ENCODE measurements at places on chromosomes 2 and 18.

- no peak for DNase-seq
Measured at GRCh38 chr2:14756122-14756541, 123.6 kb downstream of the LRATD1 start.

- peak; percentile 55 for DNase-seq
Measured at GRCh38 chr2:240556553-240557100, 1.2 kb downstream of the ANKMY1 start.

DNA sequence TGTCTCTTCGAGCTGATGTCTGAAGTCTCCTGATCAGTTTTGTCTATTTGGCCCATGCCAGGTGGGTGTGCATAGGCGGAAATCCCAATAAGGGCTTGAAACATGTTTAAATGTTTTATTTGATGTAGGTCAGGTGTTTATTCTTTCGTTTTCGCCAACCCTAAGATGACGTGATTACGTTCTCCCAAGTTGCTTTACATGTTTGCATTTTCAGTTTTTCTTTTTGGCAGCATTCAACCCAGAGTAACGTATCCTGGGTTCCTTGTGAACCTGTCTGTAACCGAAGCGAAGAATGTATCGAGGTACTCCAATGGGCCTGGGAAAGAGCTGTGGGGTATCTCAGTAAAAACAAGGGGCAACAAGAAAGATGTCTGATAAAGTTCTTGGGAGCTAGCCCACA lies 3.1 kb downstream of the ALPK2 start:
- no peak for DNase-seq

DNA sequence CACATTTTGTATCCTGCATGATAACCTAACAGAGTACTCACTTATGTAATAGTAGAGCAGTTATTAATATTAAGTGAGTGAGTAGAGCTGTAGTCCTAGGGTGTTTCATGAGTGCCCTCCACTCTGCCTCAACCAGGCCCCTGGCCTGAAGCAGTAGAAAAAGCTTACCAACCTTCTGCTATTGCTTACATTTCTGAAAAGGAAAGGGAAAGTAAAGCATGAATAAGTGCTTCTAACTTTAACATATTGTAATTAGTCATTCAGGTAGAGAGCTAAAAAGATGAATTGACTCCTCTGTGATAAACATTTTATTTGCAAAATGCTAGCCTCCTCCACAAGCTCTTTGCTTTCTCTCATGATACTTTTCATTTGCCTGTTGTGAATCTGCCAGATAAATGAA lies 94.7 kb upstream of the RPE start:
- DNase-seq, result no peak

GRCh38 chr2:219542931-219543595 lies 546 bp downstream of the CHPF start:
- no peak for DNase-seq

- no peak for DNase-seq
Measured at GRCh38 chr2:25065768-25066167, 23.9 kb downstream of the EFR3B start.

DNA sequence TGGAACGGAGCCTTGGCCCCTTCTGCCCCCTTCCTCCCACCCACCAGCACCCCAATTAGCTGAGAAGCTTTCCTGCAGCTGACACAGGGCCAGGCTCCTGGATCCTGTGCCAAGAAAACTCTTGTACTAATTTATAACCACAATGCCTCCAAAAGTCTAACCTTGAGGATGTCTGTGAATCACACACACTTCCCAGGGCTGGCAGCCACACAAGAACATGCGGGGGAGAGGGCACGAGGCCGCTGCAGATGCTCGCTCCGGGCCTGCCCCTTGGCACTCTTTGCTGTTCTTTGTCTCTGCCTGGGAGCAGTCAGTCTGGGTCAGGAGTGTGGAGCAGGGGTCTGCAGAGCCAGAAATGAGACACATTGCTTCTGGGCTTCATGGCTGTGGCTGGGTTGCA lies 62.7 kb upstream of the KIF5C start:
- no peak for DNase-seq

DNA sequence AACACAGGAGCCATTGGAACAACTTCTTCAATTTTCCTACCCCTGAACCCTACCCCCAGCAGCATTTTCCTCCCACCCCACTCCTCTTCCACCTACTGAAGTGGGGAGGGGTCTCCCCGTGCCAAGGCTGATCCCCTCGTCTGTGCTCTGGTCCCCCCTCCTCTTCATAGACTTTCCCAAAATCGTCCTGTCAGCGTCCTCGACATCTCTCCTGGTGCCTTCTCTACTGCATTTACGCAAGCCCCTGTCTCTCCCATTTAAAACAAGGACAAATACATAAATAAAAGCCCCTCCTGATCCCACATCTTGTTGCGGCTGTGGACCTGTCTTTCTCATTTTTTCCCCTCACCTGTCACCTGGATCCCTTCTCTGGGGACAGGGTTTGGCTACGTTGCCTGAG lies 42.2 kb downstream of the EMX1 start:
- DNase-seq, result no peak

- DNase-seq, result no peak
Measured at GRCh38 chr2:43105586-43106558, 120.5 kb downstream of the ZFP36L2 start.

DNA sequence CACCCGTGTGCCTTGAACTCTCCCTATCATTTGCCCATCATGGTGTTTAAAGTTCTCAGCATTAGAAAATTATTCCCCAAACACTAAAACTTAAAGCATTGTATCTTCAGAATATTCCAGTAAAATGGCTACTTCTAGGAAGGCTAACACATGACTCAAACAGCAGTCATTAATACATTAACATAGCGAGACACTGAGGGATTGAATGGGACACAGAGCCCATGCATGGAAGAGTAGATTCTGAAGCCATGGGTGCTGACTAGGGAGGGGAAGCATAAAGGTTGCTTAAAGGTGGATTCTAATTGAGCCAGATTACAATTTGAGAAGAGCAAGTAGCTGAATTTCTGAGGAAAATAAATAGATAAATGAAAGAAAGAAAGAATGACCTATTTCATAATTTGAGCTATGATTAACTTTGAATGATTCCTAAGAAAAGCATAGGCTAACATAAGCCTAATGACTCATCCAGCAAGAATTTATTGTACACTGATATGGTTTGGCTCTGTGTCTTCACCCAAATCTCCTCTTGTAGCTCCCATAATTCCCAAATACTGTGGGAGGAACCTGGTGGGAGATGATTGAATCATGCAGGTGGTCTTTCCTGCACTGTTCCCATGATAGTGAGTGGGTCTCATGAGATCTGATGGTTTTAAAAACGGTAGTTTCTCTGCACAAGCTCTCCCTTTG lies 79.8 kb upstream of the PIK3C3 start:
- no peak for DNase-seq

DNA sequence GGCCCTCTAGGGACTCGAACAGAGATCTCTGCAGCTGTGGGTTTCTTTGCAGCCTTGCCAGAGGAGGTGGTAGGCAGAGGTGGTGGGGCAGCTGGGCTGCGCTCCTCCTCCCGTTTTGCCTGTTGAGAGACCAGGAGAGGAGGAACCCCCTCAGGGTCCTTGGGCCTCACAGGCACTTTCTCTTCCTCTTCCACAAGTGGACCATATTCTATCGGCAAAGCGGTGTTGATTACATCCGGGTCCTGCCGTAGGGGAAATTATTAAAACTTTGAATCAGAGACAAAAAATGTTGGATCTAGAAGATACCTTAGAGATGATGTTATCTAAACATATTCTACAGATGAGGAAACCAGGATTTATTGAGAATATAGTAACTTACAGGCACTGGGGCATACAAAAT lies 78.5 kb downstream of the CLIP4 start:
- no peak for DNase-seq

DNA sequence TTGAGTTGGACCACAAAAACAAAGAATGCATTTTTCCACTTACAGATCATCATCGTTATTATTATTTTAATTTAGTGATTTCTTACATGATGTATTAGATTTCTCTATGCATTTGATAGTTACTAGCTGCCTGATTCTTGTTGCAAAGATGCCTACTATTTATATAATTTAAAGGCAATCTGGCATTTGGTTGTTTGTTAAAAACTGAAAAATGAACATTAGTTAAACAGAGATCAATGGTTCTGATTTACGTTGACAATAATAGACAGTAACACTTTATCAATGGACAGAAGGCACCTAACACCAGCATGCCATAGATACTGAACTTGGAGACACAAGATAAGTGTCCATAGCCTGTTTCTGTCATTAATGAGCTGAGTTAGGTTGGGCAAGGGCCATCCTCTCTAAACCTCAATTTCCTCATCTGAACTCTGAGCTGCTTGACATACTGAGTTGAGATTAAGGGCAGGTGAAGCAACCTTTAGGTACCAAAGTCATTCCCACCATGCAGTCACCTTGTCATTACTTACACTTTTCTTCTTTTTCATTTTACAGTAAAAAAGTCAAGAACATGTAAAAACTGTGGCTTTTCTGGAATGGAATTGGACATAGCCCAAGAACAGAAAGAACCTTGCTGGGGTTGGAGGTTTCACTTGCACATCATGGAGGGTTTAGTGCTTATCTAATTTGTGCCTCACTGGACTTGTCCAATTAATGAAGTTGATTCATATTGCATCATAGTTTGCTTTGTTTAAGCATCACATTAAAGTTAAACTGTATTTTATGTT lies 3.1 kb downstream of the CCL20 start:
- no peak for DNase-seq

- DNase-seq, result no peak
Measured at GRCh38 chr2:203688798-203689197, 17.6 kb upstream of the CD28 start.

GRCh38 chr2:239548451-239548871 lies 147.6 kb upstream of the HDAC4 start:
- DNase-seq, result no peak

DNA sequence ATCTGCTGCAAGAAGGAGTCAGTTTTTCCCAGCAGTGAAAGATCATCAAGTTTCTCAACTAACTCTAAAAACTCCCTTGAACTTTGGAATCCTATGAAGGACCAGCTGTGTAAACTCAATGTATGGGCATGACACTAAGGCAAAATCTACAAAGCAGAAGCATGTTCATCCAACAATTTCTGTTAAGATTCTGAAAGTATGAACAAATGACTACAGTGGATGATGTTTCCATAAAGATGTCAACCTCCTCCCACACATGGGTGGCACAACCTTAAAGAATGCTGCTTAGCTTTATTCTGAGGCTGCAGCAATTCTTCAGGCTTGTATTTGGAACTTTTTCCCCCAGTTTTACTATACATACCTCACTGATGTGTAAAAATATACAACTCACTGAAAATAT lies 47.2 kb downstream of the WDR33 start:
- no peak for DNase-seq

- peak; percentile 19 for DNase-seq
Measured at GRCh38 chr2:218405746-218406208, 6.1 kb downstream of the CTDSP1 start.

DNA sequence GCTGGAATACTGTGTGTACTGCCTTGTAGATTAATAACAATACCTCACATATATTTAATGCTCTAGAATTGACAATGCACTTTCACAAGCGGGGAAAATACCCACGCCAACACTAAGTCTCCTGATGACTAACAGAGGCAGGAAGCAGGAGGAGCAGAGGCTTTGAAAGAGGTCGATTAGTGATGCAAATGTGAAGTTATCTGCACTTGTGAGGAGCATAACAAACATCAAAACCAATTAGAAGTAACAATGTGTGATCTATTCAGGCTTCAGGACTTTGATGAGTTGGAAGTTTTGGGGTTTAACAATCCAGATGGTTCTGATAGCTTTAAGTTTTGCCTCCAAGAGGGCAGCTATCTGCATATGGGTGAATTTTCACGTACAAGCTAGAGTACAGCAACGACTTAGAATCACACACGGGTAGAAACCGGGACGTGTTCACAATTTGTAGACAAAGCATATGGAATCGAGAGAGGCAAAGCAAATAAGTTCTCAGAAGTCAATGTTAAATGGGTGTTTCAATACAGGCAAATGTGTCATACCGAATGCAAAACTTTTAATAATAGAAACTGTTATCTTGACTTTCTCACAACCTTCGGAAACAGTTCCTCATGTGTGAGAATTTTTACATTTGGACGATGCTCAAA lies 114.5 kb downstream of the METTL8 start:
- DNase-seq, result no peak

DNA sequence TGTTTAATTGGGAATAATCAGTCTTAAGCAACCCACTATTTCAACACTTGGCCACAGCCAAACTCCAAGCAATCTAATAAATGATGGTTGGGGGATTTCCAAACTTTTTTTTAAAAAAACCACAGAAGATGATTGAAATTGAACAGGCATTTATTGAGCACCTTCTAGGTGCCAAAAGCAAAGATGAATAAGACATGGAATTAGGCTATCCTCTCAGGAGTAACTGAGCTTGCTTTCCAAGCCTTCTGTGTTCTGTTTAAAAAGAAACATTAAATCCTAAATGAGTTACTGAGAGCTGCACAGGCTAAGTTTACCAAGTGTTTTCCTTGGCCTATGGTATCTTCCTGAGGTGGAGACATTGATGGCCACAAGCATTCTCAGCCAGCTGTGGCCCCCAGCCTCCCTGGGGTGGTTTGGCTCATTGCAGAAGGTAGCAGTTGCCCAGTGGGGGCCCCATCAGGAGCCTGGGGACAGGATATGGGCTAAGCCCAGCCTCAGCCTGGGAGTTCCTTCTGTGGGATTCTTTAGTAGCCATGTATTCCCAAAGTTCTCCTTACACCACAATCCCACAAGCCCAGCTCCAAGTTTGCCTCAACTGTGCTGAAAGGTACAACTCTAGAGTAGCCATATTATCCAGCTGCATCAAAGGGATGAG lies 174.3 kb downstream of the C1D start:
- no peak for DNase-seq

DNA sequence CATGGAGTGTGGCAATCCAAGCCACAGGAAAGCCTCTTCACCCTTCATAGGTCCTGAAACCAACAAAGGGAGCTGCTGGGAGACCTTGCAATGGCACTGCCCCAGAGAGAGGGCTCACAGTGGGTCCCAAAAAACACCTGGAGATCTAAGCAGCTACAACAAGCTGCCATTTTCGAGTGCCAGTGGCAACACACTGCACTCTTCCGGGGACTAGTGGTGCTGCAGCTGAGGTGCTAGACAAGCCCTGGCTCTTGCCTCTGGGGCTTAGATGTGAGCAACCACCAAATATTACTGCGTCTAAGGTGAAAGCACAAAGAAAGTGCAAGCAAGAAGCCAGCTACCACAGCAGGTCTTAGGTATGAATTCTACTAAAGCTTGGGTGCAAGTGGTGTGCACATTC lies 192.9 kb downstream of the NOL4 start:
- DNase-seq, result no peak

GRCh38 chr18:21760321-21760720 lies 19.7 kb downstream of the MIB1 start:
- no peak for DNase-seq

- DNase-seq, result no peak
Measured at GRCh38 chr2:85061896-85062295, 71.3 kb upstream of the TCF7L1 start.
